ENCODE measurements at places on chromosomes 7 and 10.

DNA sequence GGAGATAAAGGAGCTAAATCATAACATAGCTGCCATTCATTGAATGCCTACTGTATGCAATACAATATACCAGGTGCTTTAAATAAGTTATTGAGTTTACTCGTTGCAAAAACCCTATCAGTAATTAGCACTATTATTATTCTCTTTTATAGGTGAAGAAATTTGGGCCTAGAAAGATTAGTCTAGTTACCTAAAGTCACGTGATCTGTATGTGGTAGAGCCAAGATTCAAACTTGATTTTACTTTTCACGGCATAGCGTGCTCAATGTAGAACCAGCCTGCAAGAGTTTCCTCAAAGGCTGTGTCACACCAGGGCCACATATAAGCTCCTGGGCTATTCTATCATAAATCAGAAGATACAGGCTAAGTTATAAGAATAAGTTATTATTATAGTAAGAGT is 439.9 kb downstream of the GFRA1 start:
- DNase-seq: no peak

- no peak for DNase-seq
These were observed 51.2 kb downstream of the PDE1C start for GRCh38 chr7:32018845-32019578.

GRCh38 chr7:74606909-74607510 is 50.5 kb upstream of the GTF2I start:
- no peak for DNase-seq

DNA sequence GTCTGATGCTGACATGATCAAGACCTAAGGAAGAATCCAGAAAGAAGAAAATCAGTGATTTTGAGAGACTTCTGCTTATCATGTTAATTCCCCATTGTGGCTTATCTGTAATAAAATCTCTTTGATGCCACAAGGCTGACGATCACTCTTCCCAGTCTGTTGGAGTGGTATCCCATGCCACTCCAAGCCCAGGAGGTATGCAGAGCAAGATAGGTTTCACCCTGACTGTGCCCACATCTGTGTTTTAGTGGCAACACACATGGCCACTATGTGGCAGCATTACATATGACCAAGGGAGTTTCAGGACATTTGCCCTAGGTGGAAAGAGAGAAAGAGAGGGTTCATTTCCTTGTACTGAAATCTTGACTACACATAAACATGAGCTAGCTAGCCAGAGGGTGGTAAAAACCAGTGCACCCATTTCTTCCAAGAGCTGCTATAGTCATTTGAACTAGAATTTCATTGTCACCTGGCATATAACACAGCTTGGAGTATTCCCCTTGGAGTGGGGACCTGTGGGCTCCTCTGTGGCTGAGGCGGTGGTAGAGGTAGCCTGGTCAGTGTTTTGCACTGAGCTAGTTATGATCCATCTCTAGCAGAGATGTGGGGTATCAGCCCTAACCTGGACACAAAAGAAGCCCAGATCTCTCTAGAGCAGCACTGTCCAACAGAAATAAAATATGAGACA is 20.8 kb downstream of the LAMB4 start:
- no peak for DNase-seq

DNA sequence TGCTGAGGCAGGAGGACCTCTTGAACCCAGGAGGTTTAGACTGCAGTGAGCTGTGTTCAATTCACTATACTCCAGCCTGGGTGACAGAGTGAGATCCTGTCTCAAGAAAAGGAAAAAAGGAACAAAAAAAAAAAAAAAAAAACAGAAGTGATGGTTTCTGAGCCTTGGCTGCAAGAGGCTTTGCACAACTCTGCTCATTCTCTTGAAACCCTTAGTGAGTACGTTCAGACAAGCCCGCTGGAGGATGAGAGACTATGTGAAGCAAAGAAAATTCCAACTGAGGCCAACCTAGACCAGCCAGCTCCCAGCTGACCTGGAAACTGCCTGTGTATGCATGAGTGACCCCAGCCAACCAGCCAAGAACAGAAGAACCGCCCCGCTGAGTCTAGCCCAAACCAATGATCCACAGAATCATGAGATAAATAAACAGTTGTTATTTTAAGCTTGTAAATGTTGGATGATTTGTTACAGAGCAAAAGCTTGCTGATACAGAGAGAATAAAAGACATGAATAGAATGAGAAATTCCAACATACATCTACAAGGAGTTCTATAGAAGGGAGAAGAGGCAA is 50.6 kb upstream of the FZD9 start:
- no peak for DNase-seq

- DNase-seq: no peak
These were observed 266.6 kb downstream of the POLR1F start for GRCh38 chr7:19442016-19442785.

DNA sequence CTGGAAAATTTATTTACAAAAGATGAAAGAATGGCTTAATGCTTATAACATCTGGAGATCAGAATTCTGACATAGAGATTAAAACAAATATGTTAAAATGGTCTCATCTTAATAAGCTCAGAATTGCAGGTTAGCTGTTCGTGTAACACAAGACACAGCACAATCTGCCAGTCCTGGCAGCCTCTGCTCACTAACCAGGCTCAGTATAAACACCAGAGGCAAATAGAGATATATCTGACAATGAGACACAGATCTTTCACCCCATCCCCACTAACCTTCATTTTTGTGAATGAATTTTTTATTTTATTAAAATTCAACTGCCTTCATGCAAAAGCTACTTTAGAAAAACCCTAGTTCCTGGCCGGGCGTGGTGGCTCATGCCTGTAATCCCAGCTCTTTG is 51.8 kb downstream of the RELN start:
- no peak for DNase-seq

DNA sequence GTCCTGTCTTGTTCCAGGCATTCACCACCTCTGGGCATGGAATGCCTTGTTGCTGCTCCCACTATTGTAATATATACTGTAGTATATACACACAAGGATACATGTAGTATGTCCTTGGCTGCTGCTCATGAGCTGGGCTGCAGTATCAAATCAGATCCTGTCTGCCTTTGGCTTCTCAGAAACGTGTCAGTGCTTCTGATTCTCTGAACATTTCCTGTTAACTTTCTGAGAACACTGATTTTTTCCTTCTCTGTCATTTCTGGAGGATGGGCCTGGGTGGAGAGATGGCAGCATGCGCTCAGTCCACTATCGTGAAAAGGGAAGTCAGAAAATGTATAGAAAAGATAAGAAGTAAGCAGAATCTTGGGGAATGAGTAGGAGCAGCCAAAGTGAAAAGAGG is 12.2 kb downstream of the SFTPA2 start:
- no peak for DNase-seq

DNA sequence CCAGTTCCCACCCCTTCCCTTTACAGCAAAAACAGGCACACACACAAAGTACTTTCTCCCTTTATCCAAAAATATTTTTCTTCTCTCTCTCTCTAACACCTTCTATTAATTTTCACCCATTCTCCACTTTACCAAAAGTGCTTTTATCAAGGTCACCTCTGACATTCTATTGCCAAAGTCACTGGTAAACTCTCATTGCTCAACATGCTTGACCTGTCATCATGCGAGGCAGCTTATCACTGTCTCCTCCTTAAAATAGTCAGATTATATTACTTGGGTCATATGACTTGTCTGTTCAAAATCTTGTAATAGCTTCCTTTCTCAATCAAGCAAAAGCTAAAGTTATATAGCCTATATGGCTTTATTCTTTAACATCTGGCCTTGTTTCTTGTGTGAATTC is 28.6 kb downstream of the MACC1 start:
- DNase-seq: no peak

GRCh38 chr10:78575400-78575799 is 493.4 kb upstream of the ZMIZ1 start:
- DNase-seq: no peak

DNA sequence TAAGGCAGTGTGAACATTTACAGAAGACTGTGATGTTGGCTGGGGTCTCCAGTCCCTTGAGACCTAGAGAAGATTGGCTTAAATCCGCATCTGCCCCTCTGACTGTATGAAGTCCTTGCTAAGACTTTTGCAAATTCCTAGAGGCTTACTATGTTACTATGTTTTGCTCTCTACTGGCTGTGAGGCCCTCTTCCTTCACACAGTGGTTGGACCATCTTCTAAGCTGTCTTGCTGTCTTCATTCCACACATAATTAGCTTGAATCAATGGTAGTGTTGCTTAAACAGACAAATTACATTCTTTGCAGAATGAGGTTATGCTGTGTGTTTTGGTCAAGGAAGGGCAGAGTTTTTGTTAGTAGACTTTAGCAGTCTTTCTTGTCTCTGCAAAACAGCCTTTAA is 658.0 kb downstream of the TYW1 start:
- no peak for DNase-seq

DNA sequence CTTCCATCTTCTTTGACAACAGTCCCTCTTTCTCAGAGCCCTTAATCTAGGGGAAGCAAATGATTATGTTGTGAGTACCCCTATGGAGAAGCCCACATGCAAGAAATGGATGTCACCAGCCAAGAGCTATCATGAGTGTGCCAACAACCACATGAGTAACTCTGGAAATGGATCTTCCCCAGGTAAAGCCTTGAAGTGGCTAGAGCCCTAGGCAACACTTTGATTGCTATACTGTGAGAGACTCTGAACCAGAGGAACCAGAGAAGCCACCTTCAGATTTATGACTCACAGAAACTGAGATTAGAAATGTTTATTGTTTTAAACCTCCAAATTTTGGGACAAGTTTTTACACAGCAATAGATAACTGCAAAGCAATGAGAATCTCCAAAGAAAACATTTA is 60.9 kb upstream of the COL1A2 start:
- DNase-seq: no peak

GRCh38 chr7:47069385-47070076 is 512.4 kb downstream of the TNS3 start:
- no peak for DNase-seq

DNA sequence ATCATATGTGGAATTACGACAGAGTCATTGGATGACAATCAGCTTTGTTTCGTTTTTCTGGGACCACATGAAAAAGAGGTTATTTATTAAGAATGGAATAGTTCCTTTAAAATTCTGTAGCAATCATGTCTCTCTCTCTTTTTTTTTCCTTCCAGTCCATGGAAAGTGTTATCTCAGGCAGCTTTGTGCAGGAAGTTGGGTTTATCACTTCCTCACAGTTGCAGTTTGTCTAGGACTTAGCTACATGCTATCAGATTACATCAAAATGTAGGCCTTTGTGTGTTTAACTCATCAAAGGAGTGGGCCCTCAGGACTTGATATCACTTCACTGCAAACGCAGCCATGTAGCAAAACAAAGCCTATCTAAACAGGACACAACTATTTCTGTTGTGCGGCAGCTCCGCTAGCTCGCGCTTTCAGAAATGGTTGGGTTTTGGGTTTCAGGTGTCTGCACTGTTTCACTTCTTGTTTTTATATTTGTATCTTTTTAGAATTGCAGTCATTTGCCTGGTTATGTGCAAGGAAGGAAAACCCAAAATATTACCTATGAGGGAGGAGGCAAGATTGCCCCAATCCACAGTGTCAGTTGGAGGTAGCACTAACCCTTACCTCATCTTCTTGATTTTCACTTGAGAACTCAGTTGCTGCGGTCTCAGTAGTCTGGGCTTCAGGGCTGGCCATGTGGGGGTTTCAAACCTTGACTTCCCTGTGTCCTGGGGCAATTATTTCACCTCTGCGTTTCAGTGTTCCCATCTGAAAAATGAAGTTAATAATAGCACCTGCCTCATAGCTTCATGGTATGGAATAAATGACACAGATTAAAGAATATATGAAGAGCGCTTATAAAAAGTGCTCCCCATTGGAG is 66.7 kb downstream of the HHEX start:
- peak; percentile 12 for DNase-seq

Measured in renal cortex interstitium (tissue), 15 donors.